ENCODE measurements at places on chromosomes 4 and X.

DNA sequence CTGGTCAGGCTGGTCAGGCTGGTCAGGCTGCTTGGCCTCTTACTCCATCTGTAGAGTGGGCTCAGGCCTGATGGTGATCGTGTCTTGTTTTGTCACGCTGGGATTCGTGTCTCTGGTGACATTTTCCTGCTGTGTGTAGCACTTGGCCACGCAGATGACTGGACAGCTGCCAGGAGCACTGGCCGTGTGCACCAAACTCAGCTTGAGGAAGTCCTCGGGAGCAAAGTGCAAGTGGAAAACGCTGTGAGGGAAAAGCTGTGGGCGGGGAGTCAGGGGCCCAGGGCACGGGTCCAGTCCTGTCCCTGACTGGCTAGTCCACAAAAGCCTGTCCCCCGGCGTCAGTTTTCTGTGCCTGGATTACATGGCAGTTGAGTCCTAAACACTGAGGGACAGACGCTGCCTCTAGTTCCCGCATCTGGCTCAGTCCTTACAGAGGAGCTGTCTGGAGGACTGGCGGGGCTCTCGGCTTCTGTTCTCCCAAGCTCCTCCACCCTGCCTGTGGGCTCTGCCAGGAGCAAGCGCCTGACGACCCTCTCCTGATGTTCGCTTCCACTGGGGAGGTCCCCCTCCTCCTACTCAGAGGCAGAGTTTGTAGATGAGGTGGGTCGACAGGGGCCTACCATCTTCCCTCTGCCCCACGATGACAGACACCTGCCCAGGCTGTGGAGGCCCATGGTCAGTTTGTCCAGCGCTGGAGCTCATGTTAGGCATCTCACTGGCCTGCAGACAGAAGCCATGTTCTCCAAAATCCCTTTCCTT lies 35.9 kb upstream of the GRPEL1 start:
- DNase-seq = no peak

DNA sequence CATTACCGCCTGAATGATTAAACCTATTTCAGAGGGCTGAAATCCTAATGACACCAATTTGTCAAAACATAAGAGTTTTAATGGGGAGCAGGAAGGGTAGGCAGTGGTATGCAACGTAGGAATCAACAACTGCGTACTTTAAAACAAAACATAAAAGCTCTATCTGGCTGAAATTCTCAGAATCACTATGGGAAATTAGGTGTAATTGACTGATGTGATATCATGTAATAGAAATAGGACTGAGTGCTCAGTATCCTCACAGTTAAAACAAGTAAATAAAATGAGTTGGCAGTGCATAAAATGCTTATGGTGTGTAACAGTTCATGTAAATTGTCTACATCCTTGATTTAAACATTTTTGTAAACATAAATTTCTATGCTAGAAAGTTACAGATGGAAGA lies 13.6 kb upstream of the IGSF1 start:
- DNase-seq = no peak

DNA sequence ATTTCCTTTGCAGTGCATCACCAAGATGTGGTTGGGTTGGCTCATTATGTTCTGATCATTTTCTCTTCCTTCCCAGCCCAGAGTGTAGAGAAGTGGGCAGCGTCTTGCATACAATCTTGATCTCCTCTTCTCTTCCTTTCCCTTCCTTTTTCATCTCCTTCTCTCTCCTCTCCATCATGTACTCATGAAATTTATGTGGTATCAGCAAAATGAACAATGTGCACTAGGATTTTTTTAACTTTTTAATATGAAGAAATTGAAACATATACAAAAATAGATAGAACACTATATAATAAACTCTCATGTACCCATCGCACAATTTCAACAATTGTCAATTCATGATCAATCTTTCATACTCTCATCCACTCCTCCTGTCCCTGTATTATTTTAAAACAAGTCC lies 593.5 kb downstream of the BCOR start:
- no peak for DNase-seq

DNA sequence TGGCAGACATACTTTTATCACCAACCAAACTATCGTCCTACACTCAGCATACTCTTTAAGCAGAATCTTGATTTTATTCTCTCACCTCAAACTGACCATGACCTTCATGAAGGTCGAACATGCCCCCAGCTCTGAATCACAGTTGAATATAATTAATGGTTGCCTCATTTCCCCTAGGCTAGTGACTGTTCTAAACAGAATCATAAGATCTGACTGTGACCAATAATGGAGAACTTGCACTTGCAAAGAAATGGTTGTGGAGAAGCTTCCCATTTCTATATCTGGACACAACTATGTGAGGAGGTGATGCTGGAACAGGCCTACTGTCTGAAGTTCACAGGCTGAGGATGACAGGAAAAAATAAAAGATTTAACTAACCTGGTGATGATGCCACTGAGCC lies 85.1 kb downstream of the PDGFC start:
- no peak for DNase-seq

- DNase-seq = peak; percentile 76
Measured at GRCh38 chrX:19887911-19888879, 795 bp upstream of the SH3KBP1 start.

GRCh38 chr4:37469286-37469685 lies 216.9 kb downstream of the RELL1 start:
- DNase-seq = no peak

- DNase-seq = peak; percentile 51
Measured at GRCh38 chrX:80792205-80792604, 17.5 kb downstream of the BRWD3 start.

DNA sequence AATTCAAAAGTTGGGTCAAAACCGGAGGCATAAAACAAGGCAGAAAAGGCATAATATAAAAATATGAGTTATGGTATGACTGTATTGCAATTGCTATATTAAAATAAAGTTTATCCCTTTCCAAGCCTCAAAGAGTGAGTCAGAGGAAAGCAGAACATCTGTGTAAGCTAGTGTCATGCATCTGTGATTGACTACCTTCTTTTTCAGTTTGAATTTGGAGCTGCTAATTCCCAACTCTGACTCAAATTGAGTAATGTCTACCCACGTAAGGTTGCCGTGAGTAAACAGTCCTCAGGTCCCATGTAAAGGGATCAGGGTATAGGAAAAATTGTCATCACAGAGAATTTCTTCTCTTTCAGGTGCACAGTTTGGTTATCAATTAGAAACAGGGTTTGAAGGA lies 6.5 kb upstream of the SLITRK4 start:
- DNase-seq = no peak

DNA sequence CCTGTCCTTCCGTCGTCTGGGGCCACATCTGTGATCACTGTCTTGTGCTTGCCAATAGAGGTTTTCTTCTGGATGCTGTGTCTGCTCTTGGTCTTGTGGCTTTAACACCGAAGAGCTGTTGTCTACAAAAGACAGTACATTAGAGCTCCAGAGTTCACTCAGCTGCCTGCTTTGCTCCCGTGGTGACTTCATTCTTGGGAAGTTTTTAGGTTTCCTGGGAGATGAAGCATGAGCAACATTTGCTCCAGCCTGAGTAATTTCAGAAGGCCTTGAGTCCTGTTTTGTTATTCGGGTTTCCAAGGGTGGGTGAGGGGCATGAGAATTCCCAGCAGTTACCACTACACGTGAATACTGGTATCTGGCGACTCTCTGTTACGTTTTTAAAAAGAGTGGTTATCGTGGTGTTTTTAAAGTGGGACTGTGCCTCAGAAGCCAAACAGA lies 189.2 kb downstream of the SHROOM3 start:
- peak; percentile 96 for DNase-seq

GRCh38 chrX:11757397-11757718 lies 679 bp upstream of the MSL3 start:
- no peak for DNase-seq

DNA sequence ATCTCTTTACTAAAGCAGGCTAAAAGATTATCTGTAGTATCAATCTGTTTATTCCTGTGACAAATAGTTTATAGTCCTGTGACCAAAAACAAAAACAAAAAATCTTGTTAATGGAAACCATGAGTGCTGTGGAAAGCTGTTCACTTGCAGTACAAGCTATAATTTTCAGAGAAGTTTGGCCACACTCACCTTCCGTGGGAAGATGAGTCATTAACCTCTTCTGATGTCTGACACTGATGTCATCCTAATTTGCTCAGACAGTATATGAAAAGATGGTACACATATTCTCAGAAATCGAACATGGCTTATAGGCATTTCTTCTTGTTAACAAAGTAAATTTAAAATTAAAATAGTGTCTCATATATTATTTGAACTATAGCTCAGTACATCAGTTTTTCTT lies 19.9 kb upstream of the ENPP6 start:
- DNase-seq = peak; percentile 6

GRCh38 chr4:8044699-8045098 lies 105.0 kb upstream of the AFAP1 start:
- no peak for DNase-seq

DNA sequence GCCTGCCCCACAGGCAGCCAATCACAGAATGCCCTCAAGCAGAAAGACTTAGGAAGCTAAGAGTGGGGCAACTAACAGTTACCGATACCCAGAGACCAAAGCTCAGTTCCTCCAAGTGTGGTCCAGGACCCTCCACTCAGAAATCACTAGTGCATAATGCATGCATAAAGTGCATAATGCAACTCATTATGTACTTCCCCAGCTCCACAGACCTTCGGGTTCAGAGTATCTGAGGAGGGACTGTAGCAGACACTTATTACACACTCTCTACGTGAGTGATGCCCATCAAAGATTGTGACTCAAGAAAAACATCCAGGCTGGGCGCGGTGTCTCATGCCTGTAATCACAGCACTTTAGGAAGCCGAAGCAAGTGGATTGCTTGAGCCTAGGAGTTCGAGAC lies 328.0 kb downstream of the BCOR start:
- DNase-seq = no peak

DNA sequence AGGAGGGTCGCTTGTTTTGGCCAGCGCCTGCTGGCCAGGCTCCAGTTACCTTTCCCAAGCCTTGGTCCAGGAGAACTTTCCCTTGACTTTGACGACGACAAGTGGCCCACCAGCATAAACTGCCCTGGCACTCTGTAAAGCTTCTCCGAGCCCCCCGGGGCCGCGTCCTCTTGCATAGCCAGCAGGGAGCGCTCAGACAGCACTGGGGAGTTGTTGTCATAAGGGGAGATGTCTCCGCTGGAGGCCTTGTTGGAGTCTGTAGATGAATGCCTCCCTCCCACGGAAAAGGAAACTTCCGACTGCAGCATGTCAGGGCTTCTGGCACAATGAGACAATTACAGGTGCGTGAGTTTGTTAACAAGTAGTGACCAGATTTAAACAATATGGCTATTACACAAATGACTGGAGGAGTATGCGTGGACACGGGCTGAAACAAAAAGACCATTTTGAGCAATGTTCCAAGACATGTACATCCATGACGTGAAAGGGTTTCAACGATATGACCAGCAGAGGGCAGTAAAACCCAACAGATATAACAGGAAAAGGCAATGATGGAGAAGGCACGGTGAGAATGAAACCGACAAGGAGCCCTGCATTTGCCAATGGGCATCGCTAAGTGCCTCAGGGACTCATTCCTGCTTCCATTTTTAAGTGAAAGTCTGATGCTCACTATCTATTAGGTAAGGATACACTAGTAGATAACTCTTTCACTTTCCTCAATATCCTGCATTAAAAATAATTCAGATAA lies 33.0 kb downstream of the HCCS start:
- peak; percentile 81 for DNase-seq

DNA sequence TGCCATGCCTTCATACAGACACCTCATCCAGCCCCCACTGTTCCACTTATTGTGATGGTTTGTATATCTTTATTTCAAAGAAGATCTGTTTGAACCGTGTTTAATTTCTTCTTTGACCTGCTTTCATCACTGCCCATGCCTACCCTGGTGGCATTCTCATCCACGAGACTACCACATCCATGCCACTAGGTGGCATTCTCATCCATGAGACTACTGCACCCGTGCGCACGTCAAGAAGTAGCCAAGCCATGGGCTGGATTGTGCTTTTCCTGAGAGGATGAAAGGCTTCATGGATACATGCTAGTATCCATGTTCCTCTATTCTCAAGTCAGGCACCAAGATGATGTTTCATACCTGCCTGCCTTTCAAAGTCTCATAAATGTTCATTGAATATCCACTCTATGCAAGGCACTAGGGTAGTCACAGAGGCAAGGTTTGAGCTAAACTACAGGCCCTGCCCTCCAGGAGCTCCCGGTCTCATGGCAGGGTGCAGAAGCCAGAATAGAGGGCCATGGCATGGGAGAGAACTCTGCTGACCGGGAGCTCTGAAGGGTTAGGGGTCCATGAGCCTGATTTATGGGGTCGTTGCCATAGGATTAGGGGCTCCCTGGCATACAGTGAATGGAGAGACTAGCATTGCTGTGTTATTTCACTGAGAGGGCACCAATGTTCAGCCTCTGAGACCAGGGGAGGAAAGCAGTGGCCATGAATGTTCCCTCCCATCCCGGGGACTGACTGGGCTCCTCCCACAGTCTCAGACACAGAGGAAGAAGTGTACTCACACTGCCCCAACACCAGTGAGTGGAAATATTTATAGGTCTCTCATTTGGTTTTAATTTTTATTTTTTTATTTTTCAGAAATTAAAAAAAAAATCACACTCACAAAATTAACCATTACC lies 24.8 kb upstream of the EOLA2 start:
- peak; percentile 62 for DNase-seq

GRCh38 chr4:148112231-148112982 lies 329.8 kb downstream of the NR3C2 start:
- DNase-seq = peak; percentile 12

GRCh38 chr4:74659576-74660411 lies 134.5 kb downstream of the BTC start:
- peak; percentile 99 for DNase-seq

DNA sequence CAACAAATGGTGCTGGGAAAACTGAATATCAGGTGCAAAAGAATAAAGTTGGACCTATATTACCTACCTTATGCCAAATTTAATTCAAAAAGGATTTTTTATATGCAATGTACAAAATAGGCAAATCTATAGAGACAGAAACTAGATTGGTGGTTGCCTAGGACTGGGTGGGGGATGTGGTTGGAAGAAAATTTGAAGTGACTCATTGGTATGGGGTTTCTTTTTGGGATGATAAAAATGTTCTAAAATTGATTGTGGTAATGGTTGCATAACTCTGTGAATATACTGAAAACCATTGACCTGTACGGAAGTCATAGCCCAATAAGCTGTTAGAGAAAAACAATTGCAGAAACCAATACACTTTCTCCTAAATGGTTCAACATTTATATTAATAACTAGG lies 72.1 kb downstream of the COL4A5 start:
- peak; percentile 48 for DNase-seq

- no peak for DNase-seq
Measured at GRCh38 chrX:19725641-19726040, 161.8 kb downstream of the SH3KBP1 start.

GRCh38 chrX:37627602-37628001 lies 56.1 kb downstream of the LANCL3 start:
- DNase-seq = no peak
